ENCODE measurements at places on chromosomes 11 and 22. TPM values are rescaled to one million over a fixed set of nuclear protein-coding genes. Genes with fewer than 3 reads are reported as not detected.

- DNase-seq: no peak
Observed at GRCh38 chr11:131943295-131943694, 572.9 kb downstream of the NTM start.

- DNase-seq: no peak
Observed at GRCh38 chr11:1422981-1423380, 33.2 kb downstream of the BRSK2 start.

- DNase-seq: peak; percentile 83
Observed at GRCh38 chr11:47980088-47980906, at the start of gene PTPRJ. TSS of gene PTPRJ (plus strand) at chr11:47980559. CDS start at chr11:47980913, 354 bp downstream.

Gene IL18BP
- 21.5 TPM for total RNA-seq

Gene GP1BB
- 1.3 TPM for total RNA-seq

Gene DEUP1
- total RNA-seq: not detected

Gene POTEH
- not detected for total RNA-seq
